ENCODE measurements at places on chromosomes 3 and 15. TPM values are rescaled to one million over a fixed set of nuclear protein-coding genes. Genes with fewer than 3 reads are reported as not detected.

The POC1A gene
- total RNA-seq: 10.7 TPM

The RTP1 gene
- not detected for total RNA-seq

The GOLGB1 gene
- 30.4 TPM for total RNA-seq

The GTF2A2 gene
- 80.8 TPM for total RNA-seq

The MYZAP gene
- total RNA-seq: 7.9 TPM

The CHRM5 gene
- not detected for total RNA-seq

The ITPKA gene
- total RNA-seq: 3.7 TPM

The DUOXA2 gene
- total RNA-seq: 0.05 TPM

The UBAP1L gene
- total RNA-seq: 0.10 TPM
